ENCODE measurements at places on chromosomes 2 and 18. TPM values are rescaled to one million over a fixed set of nuclear protein-coding genes. Genes with fewer than 3 reads are reported as not detected.

TXNDC2 gene
- total RNA-seq, result 0.07 TPM

ALPP gene
- total RNA-seq, result 0.32 TPM

FOXI3 gene
- total RNA-seq, result 0.60 TPM

COL3A1 gene
- total RNA-seq, result 458 TPM

LDLRAD4 gene
- 40.1 TPM for total RNA-seq

TRIM54 gene
- total RNA-seq, result not detected

MC4R gene
- total RNA-seq, result not detected

SPDYA gene
- total RNA-seq, result 1.3 TPM

DNA sequence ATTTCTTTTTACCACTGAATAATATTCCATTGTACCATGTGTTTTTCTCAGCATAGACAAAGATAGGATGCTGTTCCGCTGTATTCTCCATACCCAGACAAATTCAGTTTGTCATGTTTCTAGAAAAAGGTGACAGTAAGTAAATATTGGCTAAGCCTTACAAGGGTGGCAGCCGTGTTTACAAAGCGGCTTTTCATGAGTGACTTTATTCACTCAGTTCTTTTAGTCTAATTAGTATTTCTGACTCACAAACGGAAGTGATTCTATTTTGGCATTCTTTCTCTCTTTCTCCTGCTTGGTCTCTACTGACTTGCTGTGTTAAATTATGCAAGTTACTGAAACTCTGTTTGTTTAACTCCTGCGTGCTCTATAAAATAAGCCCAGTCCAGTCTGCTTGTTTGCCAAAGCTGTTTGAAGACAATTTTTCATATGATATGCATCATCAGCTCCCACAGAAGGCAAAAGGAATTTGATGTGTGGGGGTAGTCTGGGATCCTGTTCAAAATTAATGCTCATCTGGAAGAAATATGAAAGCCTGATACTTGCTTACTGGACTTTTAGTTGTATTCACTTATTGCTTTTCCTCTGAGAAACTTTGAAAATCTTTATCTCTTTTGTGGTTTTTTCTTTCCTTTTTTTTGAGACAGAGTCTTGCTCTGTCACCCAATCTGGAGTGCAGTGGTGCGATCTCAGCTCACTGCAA is 2.3 kb upstream of the PLEKHH2 start:
- peak; percentile 96 for DNase-seq

GRCh38 chr2:188345426-188345825 is 53.8 kb downstream of the GULP1 start:
- DNase-seq, result peak; percentile 69

DNA sequence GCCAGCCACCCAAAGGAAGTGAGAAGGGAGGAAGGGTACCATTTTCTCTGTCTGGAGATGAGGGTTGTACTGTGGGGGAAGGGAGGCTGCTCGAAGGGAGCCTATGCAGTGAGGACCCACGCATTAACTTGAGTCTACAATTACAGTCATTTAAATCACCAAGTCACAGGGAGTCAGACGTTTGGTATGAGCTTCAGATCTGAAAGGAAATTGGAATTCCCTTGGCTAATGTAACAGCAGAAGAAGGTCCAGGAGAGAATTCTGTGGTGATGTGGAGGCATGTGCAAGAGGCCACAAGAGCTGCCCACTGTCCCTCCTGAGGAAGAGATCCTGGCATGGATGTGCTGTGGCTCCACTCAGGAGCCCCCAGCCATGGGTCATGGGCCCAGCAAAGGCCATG is 22.5 kb downstream of the DAPL1 start:
- DNase-seq, result peak; percentile 76

DNA sequence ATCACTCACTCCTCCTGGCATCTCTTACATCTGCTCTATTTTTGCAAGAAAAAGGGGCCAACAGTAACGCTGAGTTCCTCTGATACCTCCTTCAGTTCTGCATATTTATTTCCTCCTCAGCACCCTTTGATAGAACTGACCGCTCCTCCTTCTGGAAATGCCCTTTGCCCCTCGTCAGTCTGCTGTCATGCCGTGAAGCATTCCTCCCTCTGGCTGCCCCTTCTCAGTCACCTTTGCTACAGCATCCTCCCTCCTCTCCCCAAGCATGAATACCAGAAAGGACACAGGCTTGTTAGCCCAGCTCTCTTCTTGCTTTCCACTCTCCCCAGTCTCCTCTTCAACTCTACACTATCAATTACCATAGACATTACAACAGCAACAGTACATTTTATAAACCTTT is 135.4 kb downstream of the NBAS start:
- no peak for DNase-seq

DNA sequence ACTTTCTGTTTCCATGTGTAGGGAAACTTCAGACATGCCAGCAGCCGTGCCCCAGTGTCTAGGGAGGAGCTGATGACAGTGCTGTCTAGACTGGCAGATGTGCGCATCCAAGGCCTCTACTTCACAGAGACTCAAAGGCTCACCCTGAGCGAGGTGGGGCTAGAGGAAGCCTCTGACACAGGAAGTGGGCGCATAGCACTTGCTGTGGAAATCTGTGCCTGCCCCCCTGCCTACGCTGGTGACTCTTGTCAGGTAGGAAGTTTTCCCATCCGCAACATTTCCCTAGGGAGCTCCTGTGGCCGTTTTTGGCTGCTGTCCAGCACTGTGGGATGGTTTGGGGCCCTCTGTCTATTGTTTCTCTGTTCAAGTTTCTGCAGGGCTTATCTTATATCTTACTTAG is 143.1 kb upstream of the TTC39C start:
- peak; percentile 42 for DNase-seq

DNA sequence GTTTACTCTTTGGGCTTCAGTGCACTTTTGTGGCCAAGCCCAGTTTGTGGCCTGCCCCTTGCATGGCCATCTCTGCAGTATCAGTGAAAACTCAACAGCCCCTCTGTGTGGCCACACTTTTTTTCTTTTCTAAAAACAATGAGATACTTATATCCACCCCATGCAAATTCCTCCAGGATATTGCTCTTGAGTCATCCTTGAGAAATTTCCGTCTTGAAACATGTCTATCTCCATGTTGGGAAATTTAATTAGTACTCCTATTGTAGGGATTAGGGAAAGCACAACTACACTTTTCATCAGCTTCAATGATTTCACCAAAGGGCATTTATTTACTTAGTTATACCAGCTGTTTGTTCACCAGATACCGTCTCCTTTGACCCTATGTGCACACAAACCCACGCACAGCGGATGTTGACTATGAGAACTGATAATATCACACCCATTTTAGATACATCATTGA is 993.1 kb downstream of the TSN start:
- DNase-seq, result peak; percentile 47

- DNase-seq, result no peak
These were observed 167.4 kb downstream of the THSD7B start for GRCh38 chr2:136932700-136933099.

GRCh38 chr2:168456521-168457189 is 583 bp downstream of the CERS6 start:
- DNase-seq, result peak; percentile 21

GRCh38 chr2:75042823-75043222 is 84.4 kb downstream of the POLE4 start:
- DNase-seq, result no peak

- no peak for DNase-seq
These were observed 58.0 kb downstream of the NEDD4L start for GRCh38 chr18:58102018-58102417.

Data from astrocyte (in vitro differentiated cells and primary cell).